ENCODE measurements at places on chromosomes 5 and 9. TPM values are rescaled to one million over a fixed set of nuclear protein-coding genes. Genes with fewer than 3 reads are reported as not detected.

Gene C9orf50
- total RNA-seq: not detected

DNA sequence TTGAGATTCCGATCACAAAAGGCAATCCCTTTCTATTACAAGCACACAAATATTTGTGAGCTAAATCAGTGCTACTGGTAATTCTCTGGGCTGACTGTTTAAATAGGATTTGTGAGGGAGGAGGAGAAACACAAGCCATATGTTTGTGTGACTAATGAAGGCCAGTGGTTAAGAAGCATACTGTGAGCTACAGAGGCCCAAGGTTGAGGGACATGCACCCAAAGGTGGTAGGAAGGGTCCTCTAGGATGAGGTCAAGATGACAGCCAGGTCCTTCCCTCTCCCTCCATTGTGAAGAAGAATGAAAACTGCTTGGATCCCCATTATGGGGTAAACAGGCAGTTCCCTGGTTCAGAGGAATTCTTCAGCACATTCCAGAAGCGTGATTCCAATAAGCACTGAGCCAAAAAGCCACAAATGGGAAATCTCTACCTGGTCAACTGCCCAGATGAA lies 83.9 kb downstream of the SPOCK1 start:
- no peak overlapping the region for H3K4me3 ChIP-seq
- H3K36me3 ChIP-seq: no peaks in the 10 kb centered on the region
- peaks cover 8% of the 10 kb centered on the region for H3K4me1 ChIP-seq
- no peak overlapping the region for H3K27ac ChIP-seq
- DNase-seq: peak; percentile 61

Gene PLPP1
- 21.1 TPM for total RNA-seq

DNA sequence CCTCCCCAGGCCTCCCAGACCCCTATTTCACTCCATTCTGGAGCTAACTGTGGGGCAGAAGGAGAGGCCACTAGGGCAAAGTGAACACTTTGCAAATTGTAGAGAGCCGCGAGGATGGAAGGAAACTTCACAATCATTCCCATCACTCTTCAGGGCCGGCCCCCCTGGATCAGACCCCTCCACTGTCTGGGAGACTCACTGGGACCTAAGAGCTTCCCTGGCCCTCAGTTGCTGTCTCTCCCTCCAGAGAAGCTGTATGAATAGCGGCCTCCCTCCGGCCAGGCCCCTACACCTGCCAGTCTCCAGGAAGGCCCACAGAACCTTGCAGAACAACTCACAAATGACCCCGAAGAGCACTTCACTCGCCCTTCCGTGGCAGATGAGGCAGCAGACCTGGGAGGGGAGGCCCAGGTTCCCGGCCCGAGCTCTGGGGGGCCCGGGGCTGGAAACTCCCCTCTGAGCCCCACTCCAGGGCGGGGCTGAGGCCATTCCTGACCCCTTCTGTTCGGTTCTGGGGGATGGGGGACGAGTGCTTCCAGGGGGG lies 141.9 kb upstream of the IER5L start:
- peaks cover 5% of the 10 kb centered on the region for H3K4me1 ChIP-seq
- H3K27ac ChIP-seq: no peak overlapping the region
- no peaks in the 10 kb centered on the region for H3K36me3 ChIP-seq
- H3K4me3 ChIP-seq: peak overlapping the region; percentile 61
- H3K27me3 ChIP-seq: no peaks in the 10 kb centered on the region

- no peaks in the 10 kb centered on the region for H3K27me3 ChIP-seq
- H3K36me3 ChIP-seq: no peaks in the 10 kb centered on the region
- no peaks in the 10 kb centered on the region for H3K4me1 ChIP-seq
- H3K4me3 ChIP-seq: no peak overlapping the region
Measured at GRCh38 chr5:141155540-141156374, 5.9 kb downstream of the PCDHB6 start.

- no peak overlapping the region for H3K4me3 ChIP-seq
- H3K27me3 ChIP-seq: no peaks in the 10 kb centered on the region
- H3K4me1 ChIP-seq: peaks cover 55% of the 10 kb centered on the region
- no peak for DNase-seq
- H3K27ac ChIP-seq: peak overlapping the region; percentile 68
Measured at GRCh38 chr5:14257995-14258403, 114.9 kb downstream of the TRIO start.

DNA sequence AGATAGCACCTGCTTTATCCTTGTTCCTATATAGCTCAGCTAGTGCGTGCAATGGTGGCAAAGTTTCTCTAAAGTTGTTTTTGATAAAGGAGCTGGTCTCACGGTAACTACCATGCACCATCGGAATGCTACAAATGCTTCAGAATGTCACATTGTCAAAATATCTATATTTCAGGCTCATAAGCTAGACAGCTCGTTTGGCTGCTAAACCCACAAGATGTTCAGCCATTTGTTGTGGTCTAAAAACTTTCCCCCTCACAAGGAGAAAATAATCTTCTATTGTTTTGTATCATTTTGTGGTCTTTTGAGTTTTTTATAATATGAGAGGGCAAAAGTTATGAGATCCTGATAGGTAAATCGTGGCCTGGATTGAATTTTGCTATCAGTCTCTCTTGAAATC lies 137.9 kb downstream of the NTRK2 start:
- H3K27ac ChIP-seq: no peak overlapping the region
- H3K27me3 ChIP-seq: no peaks in the 10 kb centered on the region
- no peaks in the 10 kb centered on the region for H3K36me3 ChIP-seq
- no peaks in the 10 kb centered on the region for H3K4me1 ChIP-seq

Measured in PC-3 (cell line).